ENCODE measurements at places on chromosomes 16 and 17. TPM values are rescaled to one million over a fixed set of nuclear protein-coding genes. Genes with fewer than 3 reads are reported as not detected.

RTN4RL1 gene
- total RNA-seq, result 0.12 TPM

LITAFD gene
- not detected for total RNA-seq

APOBR gene
- total RNA-seq, result not detected

FBXW10B gene
- not detected for total RNA-seq

GP1BA gene
- total RNA-seq, result not detected
